ENCODE measurements at places on chromosomes 3 and 15.
A peak's percentile ranks its signal among the peaks of the same experiment; 100 is the strongest.

DNA sequence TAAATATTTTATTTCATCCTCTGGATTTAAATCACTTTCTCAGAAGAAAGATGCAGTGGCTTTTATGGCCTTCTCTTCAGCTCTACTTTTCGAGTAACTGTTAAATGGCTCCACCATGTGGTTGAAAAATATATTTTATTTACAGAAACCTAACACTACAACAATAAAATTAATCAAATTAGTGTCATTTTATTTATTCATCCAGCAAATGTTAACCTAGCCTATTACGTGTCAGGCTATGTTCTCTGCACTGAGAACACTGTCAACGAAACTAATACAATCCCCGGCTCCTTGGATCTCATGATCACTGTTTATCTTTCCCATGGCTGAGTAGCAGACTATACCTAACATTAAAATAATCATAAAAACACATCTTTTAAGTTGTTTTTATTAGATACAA is 148.0 kb upstream of the OSTN start:
- DNase-seq = no peak

- DNase-seq = no peak
These were observed 9.9 kb upstream of the RHO start for GRCh38 chr3:129518581-129518980.

DNA sequence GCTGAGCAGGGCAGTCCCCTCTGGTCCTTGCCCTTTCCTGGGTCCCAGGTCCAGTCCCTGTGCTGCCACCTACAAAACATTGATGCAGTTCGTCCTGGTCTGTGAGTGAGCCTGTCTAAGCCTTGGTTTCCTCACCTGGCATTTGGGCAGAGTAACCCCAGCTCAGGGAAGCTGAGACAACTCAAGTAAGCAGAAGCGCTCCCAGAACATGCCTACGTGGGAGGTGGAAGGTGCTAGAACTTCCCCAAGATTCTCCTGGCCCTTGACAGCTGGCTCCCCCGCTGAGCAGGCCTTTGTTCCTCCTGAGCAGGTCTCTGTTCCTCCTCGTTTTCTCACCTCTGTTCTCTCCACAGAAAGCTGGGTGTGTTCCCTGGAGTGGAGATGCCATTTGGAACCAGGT is 30.5 kb downstream of the PRR20G start:
- DNase-seq = no peak

- DNase-seq = no peak
These were observed 36.4 kb upstream of the DNAJC13 start for GRCh38 chr3:132380920-132381319.

- no peak for DNase-seq
These were observed 29.8 kb downstream of the LDHAL6B start for GRCh38 chr15:59236394-59236793.

- no peak for DNase-seq
These were observed at the start of gene INSYN1 for GRCh38 chr15:73753250-73754130. INSYN1 (minus strand) TSS chr15:73753351; CDS start chr15:73751130, 2,221 bp downstream.

GRCh38 chr15:29133321-29133720 is 136.3 kb downstream of the NSMCE3 start:
- DNase-seq = no peak

- DNase-seq = no peak
These were observed 341.1 kb downstream of the PDCD6IP start for GRCh38 chr3:34139566-34139965.

- DNase-seq = no peak
These were observed 379.3 kb downstream of the MAGI1 start for GRCh38 chr3:65659396-65659795.

DNA sequence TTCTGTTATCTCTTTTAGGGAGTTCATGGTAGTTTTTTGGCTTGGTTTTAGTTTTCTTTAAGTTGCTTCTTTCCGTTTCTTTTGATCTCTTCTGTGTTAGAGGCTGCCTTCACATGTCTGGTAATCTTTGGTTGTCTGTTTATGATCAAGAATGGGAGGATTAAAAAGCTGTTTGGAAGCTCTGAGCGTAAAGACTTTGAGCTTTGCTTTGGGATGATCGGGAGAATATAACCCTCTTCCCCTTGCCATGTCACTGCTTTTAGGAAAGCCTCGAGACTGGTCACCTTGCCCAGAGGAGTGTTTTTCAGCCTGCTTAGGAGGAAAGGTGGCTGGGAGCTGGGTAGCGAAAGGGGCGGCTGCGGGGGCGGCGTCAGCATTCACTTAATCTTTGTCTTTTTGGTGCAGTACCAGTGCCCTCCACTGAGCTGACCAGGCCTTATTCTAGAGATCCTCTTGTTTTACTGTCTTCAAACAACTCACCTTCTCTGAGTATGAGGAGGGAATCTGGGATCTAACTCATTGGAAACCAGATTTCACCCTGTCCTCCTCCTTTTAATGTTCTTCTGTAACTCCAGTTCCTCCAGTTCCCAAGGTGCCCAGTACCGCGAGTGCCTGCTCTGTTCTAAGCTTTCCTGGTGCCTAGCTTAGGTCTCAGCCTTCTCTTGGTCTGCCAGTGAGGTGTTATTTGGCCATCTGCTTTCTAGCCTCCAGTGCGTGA is 15.5 kb downstream of the TATDN2 start:
- peak; percentile 72 for DNase-seq

All from activated CD4-positive, alpha-beta T cell treated with anti-CD3 and anti-CD28 coated beads for 4 hours (primary cell).